ENCODE measurements at places on chromosomes 16 and 17. TPM values are rescaled to one million over a fixed set of nuclear protein-coding genes. Genes with fewer than 3 reads are reported as not detected.

DNA sequence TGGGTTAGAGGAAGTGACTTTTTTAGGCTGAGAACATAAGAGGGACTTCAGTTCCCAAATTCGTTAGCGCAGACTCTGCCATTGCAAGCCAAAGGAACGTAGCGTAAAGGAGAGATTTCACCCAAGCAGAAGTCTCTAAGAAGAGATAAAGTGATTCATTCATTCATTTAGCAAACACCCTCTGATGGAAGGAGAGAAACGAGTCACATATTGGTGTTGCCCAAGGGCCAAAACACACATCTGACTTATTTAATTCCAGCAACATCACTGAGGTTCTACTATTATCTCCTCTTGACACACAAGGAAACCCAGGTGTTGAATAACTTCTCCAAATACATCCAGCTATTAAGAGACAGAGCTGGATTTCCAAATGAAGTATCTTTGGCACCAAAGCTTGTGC is 85.7 kb upstream of the CACNG3 start:
- no peak for DNase-seq

- no peak for DNase-seq
Measured at GRCh38 chr17:30819971-30820705, 4.4 kb downstream of the CRLF3 start.

DNA sequence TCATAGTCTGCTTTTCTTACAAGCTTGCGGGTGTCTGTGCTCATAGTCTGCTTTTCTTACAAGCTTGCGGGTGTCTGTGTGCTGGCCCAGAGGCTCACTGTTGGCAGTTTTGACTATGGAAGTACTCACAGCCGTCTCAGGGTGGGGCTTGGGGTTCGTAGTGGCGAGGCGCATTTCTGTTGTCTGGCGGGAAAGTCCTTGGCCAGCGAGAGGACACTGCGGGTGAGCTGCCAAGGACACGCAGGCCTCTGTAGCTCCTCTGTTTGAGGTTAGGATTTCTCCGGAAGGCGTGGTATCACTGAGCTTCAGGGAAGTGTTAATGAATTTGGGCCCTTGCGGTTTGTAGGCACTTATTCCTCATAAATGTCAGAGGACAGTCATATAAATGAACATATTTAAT is 13.5 kb downstream of the TBCD start:
- no peak for DNase-seq

- DNase-seq, result peak; percentile 90
Measured at GRCh38 chr17:59513934-59514841, 51.2 kb upstream of the DHX40 start.

DNA sequence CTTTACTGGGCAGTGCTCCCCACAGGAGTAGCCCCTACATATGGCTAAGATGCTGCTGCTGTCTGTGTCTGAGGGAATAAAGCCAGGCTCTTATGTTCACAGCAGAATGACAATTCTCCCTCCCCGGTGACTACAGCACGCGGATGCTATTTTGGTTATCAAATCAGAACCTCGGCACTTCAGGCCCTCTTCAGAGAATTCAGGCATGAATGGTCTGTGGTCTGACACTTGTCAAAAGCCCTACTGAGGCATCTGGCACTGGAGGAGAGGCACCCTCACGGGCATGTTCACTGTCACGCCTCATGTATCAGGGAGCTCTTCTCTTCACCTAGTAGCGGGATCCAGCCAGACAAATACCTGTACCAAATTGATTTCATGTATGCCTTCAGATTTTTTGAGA is 30.4 kb downstream of the KIAA0513 start:
- DNase-seq, result no peak

DNA sequence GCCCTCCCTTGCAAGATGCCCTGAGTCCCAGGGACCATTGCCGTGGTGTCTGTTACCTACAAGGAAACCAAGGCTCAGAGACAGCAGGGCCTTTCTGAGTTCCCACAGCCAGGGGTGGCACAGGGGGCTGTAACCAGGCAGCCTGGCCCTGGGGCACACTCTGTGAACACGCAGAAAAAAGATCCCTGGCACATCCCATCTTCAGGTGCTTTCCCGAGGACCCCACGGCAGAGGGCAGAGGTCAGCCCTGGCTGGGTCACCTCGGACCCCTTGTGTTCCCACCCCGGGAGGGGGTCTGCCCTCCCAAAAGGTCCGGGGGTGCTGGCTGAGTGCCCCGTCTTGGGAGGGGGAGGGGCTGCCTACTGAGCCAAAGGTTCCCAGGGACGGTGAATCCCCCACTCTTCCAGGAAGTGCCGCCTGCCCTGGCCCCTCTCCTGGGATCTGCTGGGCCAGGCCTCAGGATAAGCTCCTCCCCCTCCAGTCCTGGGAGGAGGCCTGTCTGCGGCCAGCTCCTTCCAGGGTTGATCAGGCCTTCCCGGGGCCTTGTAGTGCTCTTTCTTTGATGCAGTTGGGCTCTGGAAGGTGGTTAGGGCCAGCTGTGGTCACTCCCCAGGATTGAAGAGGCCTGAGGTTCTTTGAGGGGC is 8.1 kb downstream of the GLIS2 start:
- peak; percentile 36 for DNase-seq

DNA sequence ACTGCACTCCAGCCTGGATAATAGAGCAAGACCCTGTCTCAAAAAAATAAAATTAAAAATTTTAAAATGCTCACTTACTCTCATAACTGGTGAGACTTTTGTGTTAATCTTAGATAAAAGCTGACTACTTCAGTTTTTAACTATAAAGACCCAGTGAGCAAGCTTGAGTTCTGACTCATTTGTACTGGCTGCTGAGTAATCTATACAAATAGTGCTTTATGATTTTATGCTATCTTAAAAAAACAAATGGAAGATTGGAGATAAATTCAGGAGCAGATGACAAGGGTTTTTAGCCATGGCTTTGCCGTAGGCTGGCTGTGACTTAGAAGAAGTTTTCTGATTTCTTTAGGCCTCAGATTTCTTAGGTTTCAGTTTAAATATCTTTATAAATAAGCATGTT is 30.5 kb downstream of the SNTB2 start:
- no peak for DNase-seq

DNA sequence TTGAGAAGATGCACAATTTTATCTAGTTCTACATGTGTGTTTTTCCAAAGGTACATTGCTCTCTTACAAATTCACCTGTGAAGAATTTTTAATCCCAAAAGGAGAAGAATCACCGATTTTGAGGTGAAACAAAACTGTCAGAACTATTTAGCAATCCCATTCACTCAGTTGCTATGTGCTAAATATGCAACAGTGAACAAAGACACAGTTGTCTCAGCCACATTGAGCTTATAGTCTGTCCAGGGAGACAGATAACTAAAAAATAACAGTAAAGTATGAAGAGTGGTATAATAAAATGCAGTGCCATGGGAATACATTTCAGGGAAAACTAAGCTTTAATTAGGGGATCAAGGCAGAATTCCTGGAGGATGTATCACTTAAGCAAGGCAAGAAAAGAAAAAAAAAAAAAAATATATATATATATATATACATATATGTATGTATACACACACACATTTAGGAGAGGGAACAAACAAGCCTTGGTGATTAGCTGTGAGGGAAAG is 110.4 kb downstream of the SPAG9 start:
- DNase-seq, result peak; percentile 58

DNA sequence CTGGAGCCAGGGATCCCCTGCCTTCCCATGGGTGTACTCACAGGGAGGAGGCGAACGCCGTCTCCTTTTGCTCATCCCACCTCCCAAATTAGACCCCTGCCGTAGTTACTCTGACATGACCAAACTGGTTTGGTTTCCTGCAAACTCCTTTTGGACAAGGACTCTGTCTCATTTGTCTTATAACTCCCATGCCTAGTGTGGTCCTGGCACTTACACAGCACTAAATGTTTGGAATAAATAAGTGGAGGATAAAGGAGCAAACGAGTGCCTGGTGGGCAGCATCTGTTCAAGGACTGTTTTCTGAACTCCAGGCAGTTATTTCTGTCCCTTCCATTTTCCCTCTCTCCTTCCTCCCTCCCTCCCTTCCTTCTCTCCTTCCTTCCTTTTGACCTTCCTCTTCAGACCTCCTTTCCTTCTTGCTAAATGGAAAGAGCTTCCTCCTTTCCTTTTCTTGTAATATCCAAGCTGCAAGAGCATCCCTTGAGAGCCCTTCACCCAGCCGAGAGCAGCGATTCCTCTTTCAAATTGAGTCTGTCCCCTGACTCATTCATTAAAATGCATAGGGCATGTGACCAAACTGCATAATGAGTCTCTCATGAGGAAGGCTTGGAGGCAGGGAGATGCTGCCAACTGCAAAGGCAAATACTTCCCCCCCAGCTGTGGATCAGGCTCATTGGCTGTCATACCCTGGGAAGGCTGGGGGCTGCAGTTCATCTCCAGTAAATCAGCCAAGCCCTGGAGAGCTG is 36.8 kb downstream of the CHD9 start:
- peak; percentile 91 for DNase-seq

GRCh38 chr17:15154618-15155017 is 110.5 kb downstream of the PMP22 start:
- DNase-seq, result no peak

- DNase-seq, result no peak
Measured at GRCh38 chr16:11252482-11252931, 3.5 kb downstream of the SOCS1 start.

GRCh38 chr17:68172461-68172954 is 75.3 kb upstream of the AMZ2 start:
- DNase-seq, result peak; percentile 87

- no peak for DNase-seq
Measured at GRCh38 chr17:57874434-57875289, 24.8 kb upstream of the MRPS23 start.

Gene KRTAP2-3
- total RNA-seq, result not detected

Gene HASPIN
- total RNA-seq, result 9.0 TPM

Gene BAHCC1
- total RNA-seq, result 15.4 TPM

Gene NME2
- 660 TPM for total RNA-seq

Gene ASIC2
- total RNA-seq, result not detected

Gene LPO
- total RNA-seq, result not detected

Gene C17orf78
- total RNA-seq, result not detected

Data from SK-MEL-5 (cell line).